Bladder microvascular endothelial cell (primary cell): ENCODE measurements at places on chromosomes 12 and 14. TPM values are rescaled to one million over a fixed set of nuclear protein-coding genes. Genes with fewer than 3 reads are reported as not detected.

PZP gene
- 0.94 and 1.1 TPM in 2 replicates for total RNA-seq

HHIPL1 gene
- total RNA-seq: 1.9 and 3.7 TPM in 2 replicates

ADGRD1 gene
- total RNA-seq: 0.06 and 0.16 TPM in 2 replicates

SSTR1 gene
- total RNA-seq: under 0.01 and 0.13 TPM in 2 replicates

KITLG gene
- 18.6 and 25.7 TPM in 2 replicates for total RNA-seq

HRK gene
- total RNA-seq: not detected in 2 replicates

NFE2 gene
- total RNA-seq: not detected in 2 replicates

SPRYD3 gene
- total RNA-seq: 15.1 and 18.6 TPM in 2 replicates

NYNRIN gene
- total RNA-seq: 7.3 and 13.8 TPM in 2 replicates

MYH6 gene
- total RNA-seq: not detected in 2 replicates

AQP6 gene
- not detected in 2 replicates for total RNA-seq

CIROP gene
- not detected in 2 replicates for total RNA-seq

SMIM41 gene
- under 0.01 and 0.13 TPM in 2 replicates for total RNA-seq

HOXC5 gene
- total RNA-seq: not detected in 2 replicates

HSP90B1 gene
- total RNA-seq: 582 and 1,178 TPM in 2 replicates

NOPCHAP1 gene
- 6.2 and 8.3 TPM in 2 replicates for total RNA-seq

SMOC1 gene
- total RNA-seq: 1.7 TPM in 1 of 2 replicates, not detected in the other

COL2A1 gene
- total RNA-seq: under 0.01 TPM in 1 of 2 replicates, not detected in the other

CIDEB gene
- total RNA-seq: 3.7 and 3.8 TPM in 2 replicates

KLHDC1 gene
- 1.3 and 2.8 TPM in 2 replicates for total RNA-seq

GLI1 gene
- not detected in 2 replicates for total RNA-seq

KCNK13 gene
- total RNA-seq: not detected in 2 replicates

GPR135 gene
- total RNA-seq: 0.81 and 1.1 TPM in 2 replicates

NPAS3 gene
- total RNA-seq: 0.16 and 0.38 TPM in 2 replicates

SDS gene
- not detected in 2 replicates for total RNA-seq

ERBB3 gene
- 0.63 TPM in 1 of 2 replicates, not detected in the other for total RNA-seq

TOGARAM1 gene
- total RNA-seq: 8.9 and 20.6 TPM in 2 replicates

NEUROD4 gene
- total RNA-seq: not detected in 2 replicates

IQSEC3 gene
- under 0.01 TPM in 1 of 2 replicates, not detected in the other for total RNA-seq

SVOP gene
- total RNA-seq: not detected in 2 replicates

ANP32D gene
- total RNA-seq: not detected in 2 replicates

KERA gene
- not detected in 2 replicates for total RNA-seq

DIO2 gene
- under 0.01 and 0.19 TPM in 2 replicates for total RNA-seq

FAR2 gene
- total RNA-seq: 20.4 and 65.9 TPM in 2 replicates

GPR68 gene
- total RNA-seq: 1.5 and 1.6 TPM in 2 replicates

VWF gene
- 1,726 and 3,902 TPM in 2 replicates for total RNA-seq

PTPN11 gene
- 46.0 and 91.0 TPM in 2 replicates for total RNA-seq

PMEL gene
- 0.38 and 0.81 TPM in 2 replicates for total RNA-seq

PLEKHH1 gene
- total RNA-seq: 0.16 and 0.31 TPM in 2 replicates

SLCO1B1 gene
- not detected in 2 replicates for total RNA-seq
